NCI-H1105 (cell line): ENCODE measurements at places on chromosomes 11 and 22.

GRCh38 chr11:119363851-119364590 lies 17.5 kb downstream of the USP2 start:
- DNase-seq = no peak

DNA sequence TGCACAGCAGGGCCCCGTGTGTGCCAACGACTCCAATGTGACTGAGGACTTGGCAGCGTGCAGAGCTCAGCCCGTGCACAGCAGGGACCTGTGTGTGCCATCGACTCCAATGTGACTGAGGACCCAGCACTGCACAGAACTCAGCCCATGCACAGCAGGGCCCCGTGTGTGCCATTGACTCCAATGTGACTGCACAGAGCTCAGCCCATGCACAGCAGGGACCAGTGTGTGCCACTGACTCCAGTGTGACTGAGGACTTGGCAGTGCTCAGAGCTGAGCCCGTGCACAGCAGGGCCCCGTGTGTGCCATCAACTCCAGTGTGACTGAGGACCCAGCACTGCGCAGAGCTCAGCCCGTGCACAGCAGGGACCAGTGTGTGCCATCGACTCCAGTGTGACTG lies 347.8 kb upstream of the B3GAT1 start:
- no peak for DNase-seq

GRCh38 chr11:60855726-60856633 lies at the start of gene PTGDR2:
TSS of gene PTGDR2 (minus strand) at chr11:60855950. CDS start at chr11:60853722, 2,228 bp downstream.
- DNase-seq = no peak

- no peak for DNase-seq
These were observed 134.5 kb upstream of the NAV2 start for GRCh38 chr11:19577976-19578619.

DNA sequence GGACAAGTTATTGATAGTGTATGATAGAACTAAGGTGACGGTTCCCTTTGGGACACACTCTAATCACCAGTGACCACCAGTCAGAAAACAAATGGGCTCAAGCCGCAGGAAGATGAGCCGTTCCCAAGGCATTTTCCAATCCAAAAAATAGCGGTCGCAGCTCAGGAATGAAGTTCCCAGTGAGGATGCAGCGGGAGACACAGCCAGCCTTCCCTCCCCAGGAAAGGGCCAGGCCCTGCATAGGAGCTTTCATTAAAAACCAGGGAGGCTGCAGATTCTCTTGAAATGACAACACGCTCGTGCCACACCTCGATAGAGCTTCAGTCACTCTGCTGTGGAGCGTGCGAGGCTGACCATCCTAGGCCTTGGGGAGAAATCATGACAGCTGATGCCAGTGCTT lies 65.8 kb upstream of the WNT7B start:
- no peak for DNase-seq

DNA sequence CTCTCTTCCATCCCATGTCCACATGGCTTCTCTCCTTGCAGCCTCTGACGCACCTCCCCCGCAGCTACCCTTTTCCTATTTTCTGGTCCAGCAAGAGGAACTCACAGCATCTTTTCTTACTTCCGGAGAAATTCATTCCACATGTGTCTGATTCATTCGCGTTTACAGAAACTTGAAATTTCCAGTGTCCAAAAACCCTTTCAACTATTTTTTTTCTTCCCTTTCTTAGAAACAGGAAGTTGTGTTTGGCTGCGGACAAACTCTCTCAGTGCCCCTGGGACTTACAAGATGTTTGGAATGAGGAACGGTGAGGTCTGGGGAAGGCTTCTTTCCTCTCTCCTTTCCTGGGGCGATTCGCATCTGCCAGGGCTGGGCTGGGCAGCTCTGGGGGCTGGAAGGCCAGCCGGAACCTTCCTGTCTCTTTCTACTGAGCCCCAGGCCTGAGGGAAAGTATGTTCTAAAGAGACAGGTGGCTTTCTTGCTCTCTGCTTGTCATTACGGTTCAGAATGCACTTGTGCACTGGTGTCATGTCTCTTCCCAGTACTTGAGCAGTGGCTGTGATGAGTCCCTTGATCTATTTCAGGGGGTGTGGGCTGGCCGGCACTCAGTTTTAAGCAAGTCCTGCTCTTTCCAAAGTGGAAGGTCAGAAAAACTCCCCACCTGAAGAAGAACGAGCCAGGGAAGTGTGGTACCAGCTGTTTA lies 27.5 kb downstream of the ADAMTS8 start:
- no peak for DNase-seq

DNA sequence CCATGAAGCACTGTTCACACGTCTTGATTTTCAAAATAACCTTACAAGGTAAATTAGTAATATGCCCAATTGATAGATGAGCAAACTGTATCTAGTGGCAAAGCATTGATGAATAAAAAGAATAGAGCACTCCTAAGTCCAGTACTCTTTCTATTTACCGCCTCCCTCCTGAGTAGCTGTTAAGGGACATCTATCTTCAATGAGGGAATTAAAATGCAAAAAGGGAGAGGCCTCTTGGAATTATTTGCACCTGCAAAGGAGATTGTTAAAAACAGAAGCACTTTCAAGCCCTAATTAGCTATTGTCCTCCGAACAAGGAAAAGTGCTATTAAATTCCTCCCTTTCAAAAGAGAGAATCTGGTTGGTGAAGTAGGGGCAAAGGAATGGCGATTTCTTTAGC lies 6.8 kb upstream of the GALNT18 start:
- no peak for DNase-seq

DNA sequence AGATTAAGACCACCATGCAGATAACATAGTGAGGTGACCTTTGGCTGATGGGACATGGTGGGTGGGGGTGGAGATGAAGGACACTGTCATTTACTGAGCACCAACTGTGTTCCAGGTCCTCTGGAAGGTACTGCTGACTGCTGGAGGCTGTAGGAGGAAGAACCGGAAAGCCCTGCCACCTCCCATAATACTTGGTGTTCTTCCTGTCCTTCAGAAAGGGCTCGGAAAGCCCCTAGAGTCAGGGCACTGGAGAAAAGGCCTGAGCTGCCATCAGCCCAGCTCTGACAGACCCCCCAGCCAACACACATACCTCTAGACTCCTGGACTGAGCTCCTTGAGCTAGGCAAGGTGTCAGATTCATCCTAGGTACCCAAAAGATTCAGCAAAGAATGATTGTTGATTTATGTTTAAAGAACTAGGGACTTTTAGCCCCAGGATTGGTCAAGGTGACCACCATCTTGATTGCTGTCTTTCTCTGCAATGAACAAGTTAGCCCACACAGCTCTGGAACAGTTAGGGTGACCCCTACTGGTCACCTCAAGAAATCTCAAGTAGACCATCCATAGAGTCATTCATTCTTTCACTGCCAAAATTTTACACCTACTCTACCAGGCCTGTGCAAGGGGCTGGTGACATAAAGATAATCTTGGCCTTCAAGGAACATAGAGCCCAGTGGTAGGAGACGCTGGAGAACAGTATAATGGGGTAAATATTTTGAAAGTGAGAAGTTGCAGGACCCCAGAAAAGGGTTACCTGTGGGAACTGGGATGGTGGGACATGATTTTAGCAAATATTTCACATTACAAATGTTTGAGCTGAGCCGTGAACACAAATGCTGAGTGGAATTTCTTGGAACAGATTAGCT lies 39.4 kb downstream of the IRAG1 start:
- peak; percentile 16 for DNase-seq

- no peak for DNase-seq
These were observed 26.0 kb downstream of the MUC2 start for GRCh38 chr11:1100417-1101245.

DNA sequence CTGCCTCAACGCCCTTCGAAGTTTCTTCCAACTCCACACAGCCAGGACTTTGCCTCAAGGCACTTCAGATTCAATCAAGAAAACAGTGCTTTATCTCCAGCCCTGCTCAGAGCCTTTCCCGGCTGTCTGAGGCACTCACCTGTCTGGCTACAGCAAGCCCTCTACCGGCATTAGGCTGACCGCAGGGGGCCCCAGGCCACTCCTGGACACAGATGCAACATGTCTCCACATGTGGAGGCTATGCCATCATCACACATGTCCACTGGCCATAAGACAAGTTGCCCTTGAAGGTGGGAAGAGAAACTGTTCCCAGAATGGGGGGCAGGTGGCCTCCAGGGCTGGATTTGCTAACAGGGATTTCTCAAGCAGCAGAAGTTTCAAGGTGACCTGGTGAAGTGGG lies 10.0 kb downstream of the SCUBE1 start:
- DNase-seq = no peak

GRCh38 chr22:39662686-39663052 lies 92.1 kb downstream of the CACNA1I start:
- DNase-seq = no peak

- no peak for DNase-seq
These were observed 27.7 kb downstream of the LRP4 start for GRCh38 chr11:46890665-46891064.

- no peak for DNase-seq
These were observed 2.7 kb upstream of the VPREB3 start for GRCh38 chr22:23756891-23757290.

DNA sequence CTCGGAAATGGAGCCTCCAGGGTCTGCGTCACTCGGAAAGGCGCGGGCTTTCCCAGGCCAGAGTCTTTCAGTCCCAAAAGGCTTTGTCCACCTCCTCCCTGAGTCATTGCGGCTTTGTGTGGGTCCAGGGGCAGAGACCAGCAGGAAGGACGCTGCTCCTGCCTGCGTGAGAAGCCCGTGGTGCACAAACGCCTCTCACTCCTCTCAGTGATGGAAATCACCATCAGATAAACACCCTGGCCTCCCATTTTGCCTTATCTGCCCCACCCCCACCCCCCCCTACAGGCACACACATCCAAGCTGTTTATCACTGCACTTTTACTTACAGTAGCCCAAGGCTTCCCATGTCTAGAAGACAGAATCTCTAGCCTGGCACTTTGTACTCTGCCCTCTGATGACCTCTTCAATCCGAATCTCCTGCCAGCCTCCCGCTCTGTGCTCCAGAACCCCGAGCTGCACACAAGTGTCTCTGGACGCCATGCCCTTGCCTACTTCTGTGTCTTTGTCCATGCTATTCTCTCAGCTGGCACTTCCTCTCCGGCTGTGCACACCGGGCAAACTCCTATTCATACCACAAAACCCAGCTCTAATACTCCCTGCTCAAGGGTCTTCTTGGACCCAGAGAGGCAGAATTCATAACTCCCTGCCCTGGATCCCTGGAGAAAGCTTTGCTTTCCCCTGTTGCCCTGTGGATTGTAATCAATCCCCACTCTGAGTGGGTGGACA lies 954.6 kb downstream of the TBC1D22A start:
- DNase-seq = no peak

- DNase-seq = no peak
These were observed 15.5 kb upstream of the DEPDC7 start for GRCh38 chr11:33000181-33000580.

DNA sequence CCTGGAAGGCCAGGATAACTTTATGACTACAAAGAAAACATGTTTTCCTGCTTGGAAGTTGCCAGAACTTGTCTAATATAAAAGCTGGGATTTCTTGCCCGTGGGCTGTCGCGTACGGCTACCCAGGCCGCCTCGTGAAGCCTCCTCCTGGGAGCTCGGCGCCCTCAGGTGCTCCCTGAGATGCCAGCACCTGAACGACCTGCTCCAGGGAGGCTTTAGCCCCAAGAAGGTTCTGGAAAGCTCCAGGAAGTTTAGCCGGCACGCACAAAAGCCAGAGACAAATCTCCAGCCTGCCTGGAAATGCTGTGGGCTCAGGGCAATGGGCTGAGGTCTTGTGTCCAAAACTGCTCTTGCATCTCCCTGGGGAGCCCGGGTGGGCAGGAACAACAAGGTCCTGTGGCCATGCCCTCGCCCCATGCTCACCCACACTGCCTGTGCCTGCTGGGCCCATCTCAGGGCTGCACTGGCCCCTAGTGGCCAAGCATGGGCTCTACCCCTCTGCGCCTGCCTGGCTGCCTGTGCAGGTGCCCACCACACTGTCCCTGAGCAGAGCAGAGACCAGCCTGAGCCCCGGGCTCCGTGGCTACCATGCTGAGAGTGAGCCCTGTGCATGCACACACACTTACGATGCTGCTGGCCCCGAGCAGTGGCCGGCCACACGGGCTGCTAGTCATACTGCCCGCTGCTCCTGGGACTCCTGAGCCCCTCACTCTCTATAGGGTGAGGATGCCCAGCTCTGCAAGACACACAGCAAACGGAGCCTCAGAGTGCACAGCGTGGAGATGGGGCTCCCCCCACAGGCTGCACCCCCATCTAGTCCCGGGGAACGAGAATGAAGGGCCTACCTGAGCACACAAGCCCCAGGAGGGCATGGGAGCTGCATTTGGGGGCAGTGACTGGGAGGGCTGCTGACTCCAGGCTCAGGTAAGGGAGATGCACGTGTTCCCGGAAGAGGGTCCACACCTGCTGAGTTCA lies 4.9 kb upstream of the CELSR1 start:
- peak; percentile 40 for DNase-seq

DNA sequence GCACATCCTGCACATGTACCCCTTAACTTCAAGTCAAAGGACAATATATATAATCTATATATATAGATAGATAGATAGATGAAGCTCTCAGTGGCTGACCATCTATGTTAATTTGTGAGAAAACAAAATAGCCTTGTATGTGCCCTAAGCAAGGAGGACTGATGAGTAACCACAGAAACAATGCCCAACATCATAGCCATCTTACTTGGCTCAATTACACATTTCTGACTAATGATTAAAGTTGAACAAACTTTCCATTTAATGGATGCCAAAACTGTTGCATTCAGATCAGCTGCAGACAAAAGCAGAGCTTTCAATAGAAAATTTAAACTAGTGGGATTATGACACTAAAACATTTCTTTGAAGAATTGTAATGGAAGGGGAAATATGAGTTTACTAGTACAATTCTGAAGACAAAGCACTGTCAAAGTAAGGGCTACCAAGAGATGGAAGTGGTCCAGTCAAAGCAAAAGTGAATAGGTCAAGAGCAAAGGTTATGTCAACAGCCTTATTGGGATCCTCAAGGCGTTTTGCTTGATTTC lies 1188.2 kb upstream of the RAG2 start:
- no peak for DNase-seq

GRCh38 chr22:48055827-48056226 lies 1293.4 kb downstream of the TBC1D22A start:
- no peak for DNase-seq

GRCh38 chr11:59559886-59560285 lies 48.5 kb downstream of the OR4D9 start:
- DNase-seq = no peak

GRCh38 chr11:131626788-131627187 lies 256.4 kb downstream of the NTM start:
- peak; percentile 79 for DNase-seq

- no peak for DNase-seq
These were observed 428.7 kb downstream of the TBC1D22A start for GRCh38 chr22:47190957-47191670.
